ENCODE measurements at places on chromosomes 6 and 20. TPM values are rescaled to one million over a fixed set of nuclear protein-coding genes. Genes with fewer than 3 reads are reported as not detected.

GRCh38 chr6:139485742-139486475 lies 111.5 kb upstream of the CITED2 start:
- H3K36me3 ChIP-seq, result no peaks in the 10 kb centered on the region
- no peak overlapping the region for H3K27ac ChIP-seq
- H3K4me1 ChIP-seq, result peaks cover 8% of the 10 kb centered on the region
- no peak for DNase-seq
- no peak overlapping the region for H3K4me3 ChIP-seq
- H3K27me3 ChIP-seq, result no peaks in the 10 kb centered on the region

DNA sequence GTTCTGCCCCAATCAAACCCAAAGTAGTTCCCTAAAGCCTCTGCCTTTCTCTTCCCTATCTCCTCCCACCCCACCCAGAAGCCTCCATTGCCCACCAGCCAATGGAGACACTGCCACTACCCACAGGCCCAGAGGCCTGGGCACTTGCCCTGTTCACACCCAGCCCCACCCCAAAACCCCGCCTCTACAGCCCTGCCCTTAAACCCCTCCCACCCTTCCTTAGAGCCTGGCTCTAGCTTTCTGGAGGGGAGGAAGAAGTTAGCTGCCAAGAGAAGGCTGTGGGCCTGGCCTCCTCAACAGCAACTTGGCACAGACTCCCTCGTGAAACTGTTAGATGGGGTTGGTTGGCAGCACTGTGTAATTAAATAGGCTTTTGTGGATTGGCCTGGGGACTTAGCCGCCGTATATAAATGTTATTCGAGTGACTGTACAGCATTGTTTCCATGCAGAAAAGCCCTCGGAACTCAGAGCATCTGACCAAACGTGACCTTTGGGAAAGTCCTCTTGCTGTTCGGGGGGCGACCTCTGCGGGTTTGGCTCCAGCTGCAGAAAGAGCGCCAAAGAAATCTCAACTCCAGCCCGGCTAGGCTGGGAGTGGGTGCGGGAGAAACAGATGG lies 31.4 kb downstream of the COL11A2 start:
- peak overlapping the region; percentile 83 for H3K4me3 ChIP-seq
- H3K36me3 ChIP-seq, result no peaks in the 10 kb centered on the region
- peak; percentile 92 for DNase-seq
- H3K27ac ChIP-seq, result peak overlapping the region; percentile 64
- peaks cover 25% of the 10 kb centered on the region for H3K27me3 ChIP-seq

GRCh38 chr20:11952639-11953038 lies 34.9 kb downstream of the BTBD3 start:
- H3K36me3 ChIP-seq, result no peaks in the 10 kb centered on the region
- DNase-seq, result no peak

DNA sequence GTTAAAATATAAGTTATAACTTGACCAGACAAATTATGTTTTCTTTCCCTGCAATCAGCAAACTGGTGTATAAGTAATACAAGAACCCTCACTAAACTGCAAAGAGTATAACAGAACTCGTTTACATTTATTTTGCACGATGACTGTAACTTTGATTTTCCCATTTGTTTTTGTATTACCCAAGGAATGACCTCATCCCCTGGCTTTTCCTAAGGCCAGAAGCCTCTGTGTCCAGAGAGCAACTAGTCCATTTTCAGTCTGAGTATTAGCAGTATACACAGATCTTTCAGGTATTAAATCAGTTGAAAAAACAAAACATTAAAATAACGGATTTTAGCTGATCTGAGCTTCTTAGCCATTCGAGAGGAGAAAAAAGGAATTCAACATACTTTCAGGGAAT lies 17.2 kb downstream of the COL19A1 start:
- H3K36me3 ChIP-seq, result no peaks in the 10 kb centered on the region
- H3K27me3 ChIP-seq, result peaks cover 2% of the 10 kb centered on the region
- no peak for DNase-seq
- no peaks in the 10 kb centered on the region for H3K4me1 ChIP-seq
- H3K27ac ChIP-seq, result no peak overlapping the region

- no peaks in the 10 kb centered on the region for H3K27me3 ChIP-seq
- DNase-seq, result no peak
Observed at GRCh38 chr6:63936399-63936798, 300.8 kb downstream of the PHF3 start.

DNA sequence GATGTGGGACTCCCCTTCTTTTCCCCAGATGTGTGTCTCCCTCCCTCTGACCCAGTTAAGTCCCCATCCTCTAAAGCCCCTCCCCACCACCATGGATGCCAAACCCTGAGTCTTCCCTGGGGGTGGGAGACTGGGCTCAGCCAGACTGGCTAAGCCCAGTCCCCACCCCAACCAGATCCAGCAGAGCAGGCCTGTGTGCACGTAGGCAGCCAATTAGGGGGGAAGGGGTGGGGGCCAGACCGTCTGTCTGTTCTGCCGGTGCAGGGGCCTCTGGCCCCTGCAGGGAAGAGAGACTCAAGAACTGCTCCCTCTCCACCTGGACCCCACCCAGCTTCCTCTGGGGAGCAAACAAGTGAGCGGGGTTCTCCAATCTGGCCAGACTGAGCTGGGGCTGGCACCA lies 605 bp downstream of the COX4I2 start:
- H3K27me3 ChIP-seq, result peaks cover 17% of the 10 kb centered on the region
- no peak overlapping the region for H3K4me3 ChIP-seq
- no peak for DNase-seq
- no peaks in the 10 kb centered on the region for H3K4me1 ChIP-seq
- H3K27ac ChIP-seq, result no peak overlapping the region
- H3K36me3 ChIP-seq, result no peaks in the 10 kb centered on the region

DNA sequence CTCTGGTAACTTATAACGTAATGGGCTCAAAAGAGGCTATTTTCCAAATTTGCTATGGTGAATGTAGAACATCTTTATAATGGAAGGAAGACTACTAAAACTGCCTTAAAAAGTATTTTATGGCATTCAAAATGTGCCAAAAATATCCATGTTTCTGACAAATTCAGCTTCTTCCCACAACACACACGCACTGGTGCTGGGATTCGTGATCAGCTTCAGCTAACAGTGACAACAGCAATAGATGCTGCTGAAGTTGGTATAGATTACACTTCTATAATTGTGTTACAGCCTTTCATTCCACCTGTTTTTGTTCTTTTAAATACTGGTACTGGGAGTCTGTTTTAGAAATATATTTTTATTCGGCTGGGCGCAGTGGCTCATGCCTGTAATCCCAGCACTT lies 19.0 kb downstream of the NUDT3 start:
- H3K4me1 ChIP-seq, result peaks cover 8% of the 10 kb centered on the region
- no peak overlapping the region for H3K27ac ChIP-seq
- no peaks in the 10 kb centered on the region for H3K36me3 ChIP-seq

DNA sequence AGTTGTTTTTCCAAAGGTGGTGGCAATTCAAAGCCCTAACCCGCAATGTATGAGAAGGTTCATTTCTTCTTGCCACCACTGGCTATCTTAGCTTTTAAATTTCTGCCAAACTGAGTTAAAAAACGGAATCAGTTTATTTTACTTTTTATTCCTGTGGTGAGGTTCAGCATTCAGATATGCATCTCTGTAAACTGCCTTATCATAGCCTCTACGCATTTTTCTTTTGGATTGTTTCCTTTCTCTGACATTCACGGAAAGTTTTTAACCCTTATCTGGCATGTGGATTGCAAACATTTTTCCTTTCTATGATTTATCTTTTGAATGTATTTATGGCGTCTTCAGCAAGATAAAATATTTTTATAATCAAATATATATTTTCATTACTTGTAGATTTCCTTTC lies 37.7 kb downstream of the AK9 start:
- H3K36me3 ChIP-seq, result no peaks in the 10 kb centered on the region
- peaks cover 6% of the 10 kb centered on the region for H3K4me1 ChIP-seq
- no peak overlapping the region for H3K4me3 ChIP-seq
- no peak overlapping the region for H3K27ac ChIP-seq

DNA sequence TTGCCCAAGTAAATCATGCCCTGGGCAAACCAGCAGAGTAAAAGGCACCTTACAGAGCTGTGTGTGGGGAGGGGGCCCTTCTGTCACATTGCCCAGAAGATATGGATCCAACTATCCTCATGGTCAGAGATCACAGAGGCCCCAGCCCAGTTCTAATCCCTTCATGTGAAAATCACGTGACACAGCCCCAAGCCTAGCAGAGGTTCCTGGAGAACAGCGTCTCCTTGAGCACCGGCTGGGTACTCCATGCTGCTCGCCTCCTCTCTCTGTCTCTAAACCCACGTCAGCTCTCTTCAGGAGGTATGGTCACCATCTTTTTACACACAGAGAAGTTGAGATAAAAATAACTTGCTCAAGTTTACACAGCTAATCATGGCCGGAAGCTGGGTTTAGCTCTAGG lies 230.2 kb downstream of the ANKRD60 start:
- H3K4me1 ChIP-seq, result peaks cover 44% of the 10 kb centered on the region
- H3K27ac ChIP-seq, result no peak overlapping the region
- DNase-seq, result no peak
- H3K27me3 ChIP-seq, result peaks cover 6% of the 10 kb centered on the region

DNA sequence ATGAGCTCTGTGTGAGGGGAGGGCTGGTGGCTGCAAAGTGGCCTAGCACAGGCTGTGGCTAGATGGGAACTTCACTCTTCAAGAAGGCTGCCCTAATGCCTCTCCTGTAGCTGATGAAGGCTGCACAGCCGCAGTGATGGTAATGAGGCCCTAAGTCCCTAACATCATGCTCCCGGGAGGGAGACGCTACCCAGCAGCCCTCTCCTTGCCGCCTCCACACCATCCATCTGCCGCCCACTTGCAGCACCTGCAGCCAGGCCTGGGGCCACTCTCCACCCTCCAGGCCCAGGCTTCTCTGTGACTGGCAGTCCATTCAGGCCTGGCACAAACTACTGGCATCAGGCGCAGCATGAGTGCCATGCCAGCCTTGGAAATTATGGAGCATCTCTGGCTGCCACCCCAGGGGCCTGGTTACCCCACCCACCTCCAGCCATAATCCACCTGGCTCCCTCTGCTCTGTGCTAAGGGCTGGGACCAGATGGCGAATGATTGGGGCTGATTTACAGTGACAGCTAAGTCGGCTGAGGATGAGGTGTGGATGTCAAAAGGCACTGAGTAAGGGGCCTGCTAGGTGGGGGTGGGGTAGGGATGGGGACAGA lies 284.2 kb downstream of the LRFN2 start:
- DNase-seq, result no peak
- H3K27me3 ChIP-seq, result no peaks in the 10 kb centered on the region
- no peak overlapping the region for H3K4me3 ChIP-seq
- H3K36me3 ChIP-seq, result peaks cover 4% of the 10 kb centered on the region

GRCh38 chr6:2103765-2104523 lies 141.5 kb downstream of the GMDS start:
- no peak overlapping the region for H3K4me3 ChIP-seq
- no peak overlapping the region for H3K27ac ChIP-seq
- DNase-seq, result peak; percentile 53
- no peaks in the 10 kb centered on the region for H3K27me3 ChIP-seq
- peaks cover 15% of the 10 kb centered on the region for H3K4me1 ChIP-seq

DNA sequence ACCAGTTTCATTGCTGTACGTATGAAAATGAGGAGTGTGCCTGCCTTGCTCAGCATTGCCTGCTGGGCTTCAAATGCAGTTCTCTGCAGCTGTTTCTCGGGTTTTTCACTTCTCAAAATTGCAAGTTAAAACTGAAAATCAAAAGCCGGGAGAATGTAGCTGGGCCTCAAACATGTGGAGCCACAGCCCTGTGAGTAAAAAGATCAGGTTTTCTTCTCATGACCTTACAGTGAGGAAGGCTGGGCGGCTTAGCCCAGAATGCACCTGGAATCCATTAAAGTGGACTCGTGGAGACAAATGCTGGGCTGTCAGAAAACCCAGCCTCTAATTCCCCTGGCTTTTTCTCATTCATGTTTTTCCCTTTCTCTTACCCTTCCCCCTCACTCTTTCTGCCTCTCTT lies 34.4 kb downstream of the DSE start:
- H3K4me1 ChIP-seq, result peaks cover 85% of the 10 kb centered on the region
- H3K27me3 ChIP-seq, result no peaks in the 10 kb centered on the region
- H3K4me3 ChIP-seq, result peak overlapping the region; percentile 65

GRCh38 chr20:50190251-50191064 lies at the start of gene CEBPB:
Gene CEBPB (plus strand): TSS chr20:50190830. CDS start chr20:50191034, 204 bp downstream.
- H3K4me3 ChIP-seq, result peak within 1 kb of the TSS; percentile 86
- peak; percentile 84 for DNase-seq
- peaks cover 26% of the 10 kb centered on the region for H3K36me3 ChIP-seq
- H3K27ac ChIP-seq, result peak within 1 kb of the TSS; percentile 80
- peaks cover 38% of the 10 kb centered on the region for H3K4me1 ChIP-seq

- H3K4me1 ChIP-seq, result no peaks in the 10 kb centered on the region
- no peak overlapping the region for H3K4me3 ChIP-seq
- H3K36me3 ChIP-seq, result no peaks in the 10 kb centered on the region
- no peak overlapping the region for H3K27ac ChIP-seq
Observed at GRCh38 chr20:24469894-24470745, 691 bp downstream of the SYNDIG1 start.

- H3K4me3 ChIP-seq, result peak overlapping the region; percentile 91
- H3K27me3 ChIP-seq, result peaks cover 4% of the 10 kb centered on the region
- H3K36me3 ChIP-seq, result peaks cover 9% of the 10 kb centered on the region
- peak overlapping the region; percentile 98 for H3K27ac ChIP-seq
- DNase-seq, result peak; percentile 85
- peaks cover 43% of the 10 kb centered on the region for H3K4me1 ChIP-seq
Observed at GRCh38 chr6:73579851-73580246, 59.0 kb upstream of the EEF1A1 start.

DNA sequence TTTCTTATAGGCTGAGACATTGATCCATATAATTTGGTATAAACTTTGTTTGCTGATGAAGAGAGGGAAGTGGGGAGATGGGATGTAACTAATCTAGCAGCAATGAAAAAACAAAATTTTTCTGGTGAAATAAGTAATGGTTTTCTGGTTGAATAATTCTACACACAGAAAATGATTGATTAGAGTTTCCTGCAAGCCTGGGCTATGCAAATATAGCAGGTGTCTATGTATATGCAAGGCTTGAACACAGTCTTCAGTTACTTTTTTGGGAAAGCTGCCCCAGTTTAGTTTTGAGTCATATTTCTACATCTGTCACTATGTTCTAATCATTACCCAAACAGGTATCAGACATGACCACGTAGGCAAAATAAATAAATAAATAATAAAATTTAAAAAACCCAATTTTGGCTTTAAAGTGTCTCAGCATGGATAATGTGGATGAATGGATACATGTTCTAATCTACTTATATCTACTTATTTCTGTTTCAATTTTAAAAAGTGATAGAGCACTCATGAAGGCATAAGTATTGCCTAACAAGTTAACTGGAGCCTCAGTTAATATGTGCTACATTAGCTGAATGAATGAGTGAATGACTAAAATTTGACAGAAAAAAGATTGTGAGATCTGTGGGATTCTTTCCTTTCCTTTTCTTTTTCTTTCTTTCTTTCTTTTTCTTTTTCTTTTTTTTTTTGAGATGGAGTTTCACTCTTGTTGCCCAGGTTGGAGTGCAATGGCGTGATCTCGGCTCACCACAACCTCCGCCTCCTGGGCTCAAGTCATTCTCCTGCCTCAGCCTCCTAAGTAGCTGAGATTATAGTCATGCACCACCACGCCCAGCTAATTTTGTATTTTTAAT lies 37.2 kb upstream of the TFB1M start:
- H3K27ac ChIP-seq, result no peak overlapping the region
- DNase-seq, result no peak
- H3K4me1 ChIP-seq, result peaks cover 42% of the 10 kb centered on the region
- peaks cover 26% of the 10 kb centered on the region for H3K36me3 ChIP-seq
- H3K4me3 ChIP-seq, result no peak overlapping the region

Gene FAM162B
- total RNA-seq, result 5.3 TPM

Gene FLRT3
- total RNA-seq, result not detected

Gene RBPJL
- total RNA-seq, result not detected

Gene HCK
- not detected for total RNA-seq

Gene SAYSD1
- total RNA-seq, result 7.7 TPM

Gene RPP40
- total RNA-seq, result 17.1 TPM

Gene HAO1
- not detected for total RNA-seq

Gene DUSP15
- not detected for total RNA-seq

Gene SEMG2
- total RNA-seq, result not detected

Gene ULBP1
- 10.4 TPM for total RNA-seq

Gene AKAP12
- 5.9 TPM for total RNA-seq

Gene RSPH9
- total RNA-seq, result 0.13 TPM

Gene RSPO3
- total RNA-seq, result not detected

Gene WFDC5
- not detected for total RNA-seq

All from HFFc6 (cell line).